ENCODE measurements at places on chromosomes 5 and 9.

- no peak for DNase-seq
Measured at GRCh38 chr5:148393390-148393741, 9.6 kb downstream of the FBXO38 start.

DNA sequence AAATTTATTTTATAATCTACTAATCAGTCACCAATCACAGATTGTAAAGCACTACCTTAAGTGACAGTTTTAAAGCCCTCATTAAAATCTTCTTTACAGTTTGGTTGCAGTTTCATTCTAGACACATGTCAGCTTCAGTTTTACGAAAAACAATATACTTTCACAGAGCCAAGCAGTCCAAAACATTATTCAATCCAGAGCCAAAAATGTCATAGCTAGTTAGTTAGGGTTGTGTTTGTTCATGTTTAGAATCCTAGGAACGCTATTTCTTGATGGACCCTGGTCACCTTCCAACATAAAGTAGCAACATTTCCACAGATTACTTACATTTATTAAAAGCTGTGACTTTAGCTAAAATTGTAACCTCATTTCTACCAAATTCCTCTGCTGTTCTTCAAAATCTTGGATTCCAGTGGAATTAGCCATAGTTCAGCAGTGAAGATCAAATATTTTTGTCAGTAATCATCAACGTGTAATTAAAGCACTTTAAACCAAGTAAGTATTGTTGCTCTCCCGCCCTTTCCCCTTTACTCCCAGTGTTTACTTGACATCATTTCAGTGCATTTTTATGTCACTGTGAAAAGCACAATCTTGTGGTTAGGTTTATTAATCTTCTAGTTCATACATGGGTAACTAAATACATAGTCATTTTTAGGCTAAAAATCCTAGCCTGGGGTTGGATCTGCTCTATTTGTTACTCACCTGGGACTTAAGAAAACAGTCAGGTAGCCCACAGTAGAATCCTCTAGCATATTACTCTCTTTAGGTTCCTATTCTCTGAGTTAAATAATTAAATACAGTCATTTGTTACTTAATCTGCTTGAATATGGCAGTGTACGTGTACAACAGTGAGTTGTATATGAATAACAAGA is 74.3 kb downstream of the NIPBL start:
- DNase-seq, result no peak

DNA sequence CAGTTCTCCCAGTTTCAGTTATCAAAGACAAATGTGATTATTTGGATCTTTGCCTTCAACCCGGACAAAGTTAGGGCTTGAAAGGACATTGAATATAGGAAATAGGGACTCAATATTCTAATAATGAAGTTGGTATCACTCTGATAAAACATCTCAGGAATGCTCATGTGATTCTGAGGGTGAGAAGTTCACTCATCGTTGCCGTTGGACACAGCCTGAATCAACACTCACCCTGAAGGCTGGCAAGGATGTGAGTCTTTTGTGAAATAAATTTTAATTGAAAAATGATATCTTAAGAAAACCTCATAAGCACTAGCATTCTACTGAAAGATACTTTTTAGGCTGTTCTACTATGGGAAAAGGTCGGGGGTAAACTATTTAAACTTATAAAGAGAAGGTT is 44.8 kb upstream of the C9orf72 start:
- no peak for DNase-seq

GRCh38 chr5:72498284-72498683 is 8.9 kb downstream of the ZNF366 start:
- no peak for DNase-seq

DNA sequence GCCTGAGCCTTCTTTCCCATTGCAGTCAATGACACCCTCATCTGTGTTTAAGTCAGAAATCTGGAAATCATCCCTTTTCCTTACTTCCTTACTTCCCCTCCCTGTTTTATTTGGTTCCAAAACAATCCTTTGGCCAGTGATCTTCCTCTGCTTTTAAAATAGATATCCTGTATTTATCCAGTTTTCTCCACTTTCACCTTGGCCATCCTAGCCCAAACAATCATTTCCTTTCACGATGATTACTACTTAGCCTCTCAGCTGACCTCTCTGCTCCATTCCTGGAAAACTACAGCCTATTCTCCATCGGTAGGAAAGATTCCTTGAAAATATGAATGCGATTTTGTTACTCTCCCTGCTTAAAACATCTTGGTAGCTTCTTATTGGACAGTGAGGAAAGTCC is 565.4 kb downstream of the TLR4 start:
- DNase-seq, result no peak

- no peak for DNase-seq
Measured at GRCh38 chr5:177592905-177593304, 902 bp downstream of the TMED9 start.

DNA sequence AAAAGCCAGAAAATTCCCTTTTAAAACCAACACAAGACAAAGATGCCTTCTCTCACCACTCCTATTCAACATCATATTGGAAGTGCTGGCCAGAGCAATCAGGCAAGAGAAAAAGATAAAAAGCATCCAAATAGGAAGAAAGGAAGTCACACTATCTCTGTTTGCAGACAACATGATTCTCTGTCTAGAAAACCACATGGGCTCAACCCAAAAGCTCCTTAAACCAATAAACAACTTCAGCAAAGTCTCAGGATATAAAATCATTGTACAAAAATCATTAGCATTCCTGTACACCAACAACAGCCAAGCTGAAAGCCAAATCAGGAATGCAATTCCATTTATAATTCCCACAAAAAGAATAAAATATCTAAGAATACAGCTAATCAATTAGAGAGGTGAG is 112.0 kb downstream of the ADAMTSL1 start:
- DNase-seq, result no peak

DNA sequence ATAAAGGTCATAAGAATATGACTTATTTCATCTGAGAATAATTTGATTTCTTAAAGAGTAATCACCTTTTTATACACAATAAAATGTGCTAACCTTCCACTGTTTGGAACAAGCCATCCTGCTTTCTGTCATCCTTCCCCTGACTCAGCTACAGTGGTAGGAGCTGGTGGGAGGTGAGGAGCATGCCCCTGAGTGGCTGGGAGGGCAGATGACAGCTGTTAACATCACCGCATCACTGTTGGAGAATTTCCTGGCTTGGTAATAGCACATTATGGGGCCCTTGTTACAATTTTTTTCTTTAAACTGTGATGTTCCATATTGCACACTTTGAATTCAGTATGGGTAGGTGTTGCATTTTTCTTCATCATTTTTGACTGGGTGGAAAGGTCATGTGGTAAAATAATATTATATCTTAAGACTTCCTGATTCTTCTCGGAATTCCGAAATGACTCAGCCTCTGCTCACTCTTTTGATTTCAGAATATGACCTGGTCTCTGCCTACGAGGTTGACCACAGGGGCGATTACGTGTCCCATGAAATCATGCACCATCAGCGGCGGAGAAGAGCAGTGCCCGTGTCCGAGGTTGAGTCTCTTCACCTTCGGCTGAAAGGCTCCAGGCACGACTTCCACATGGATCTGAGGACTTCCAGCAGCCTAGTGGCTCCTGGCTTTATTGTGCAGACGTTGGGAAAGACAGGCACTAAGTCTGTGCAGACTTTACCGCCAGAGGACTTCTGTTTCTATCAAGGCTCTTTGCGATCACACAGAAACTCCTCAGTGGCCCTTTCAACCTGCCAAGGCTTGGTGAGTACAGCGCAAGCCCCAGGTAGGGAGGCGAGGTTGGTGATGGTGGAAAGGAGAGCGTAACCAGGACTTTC is 5.8 kb downstream of the ADAMTS16 start:
- DNase-seq, result no peak

DNA sequence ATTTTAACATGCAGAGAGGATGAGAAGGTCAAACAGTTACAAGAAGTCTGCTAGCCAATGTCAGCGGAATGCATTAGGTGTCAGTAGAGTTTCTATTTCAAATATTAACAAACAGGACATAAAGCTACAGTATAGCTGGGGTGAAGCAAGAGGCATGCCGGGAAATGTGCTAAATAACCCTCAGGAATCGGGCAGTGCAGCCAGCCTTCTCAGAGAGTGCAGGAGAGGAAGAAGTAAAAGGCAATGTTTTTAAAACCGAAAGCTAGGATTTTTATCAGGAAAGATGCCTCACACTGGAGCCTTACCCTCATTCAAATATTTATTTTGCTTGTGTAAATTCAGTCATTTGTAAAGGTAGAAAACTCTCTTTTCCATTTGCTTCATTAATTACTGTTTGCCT is 59.1 kb upstream of the SH3GL2 start:
- no peak for DNase-seq

DNA sequence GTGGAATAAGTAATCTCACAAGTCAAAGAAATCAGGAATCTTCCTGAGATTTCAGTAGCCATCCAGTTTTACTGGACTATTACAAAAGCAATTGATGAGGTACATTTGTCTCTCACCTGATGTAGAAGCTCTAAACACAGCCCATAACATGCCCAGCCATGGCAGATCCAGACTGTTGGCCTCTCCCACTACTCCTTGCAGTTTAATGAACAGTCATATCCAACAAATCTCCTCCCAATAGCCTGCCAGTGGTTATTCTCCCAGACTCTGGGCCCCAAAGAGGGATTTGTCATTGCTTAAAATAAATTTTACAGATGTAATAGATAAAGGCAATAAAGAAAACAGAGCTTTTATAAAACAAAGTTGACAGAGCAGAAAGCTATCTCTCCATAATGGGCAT is 80.8 kb downstream of the ZNF608 start:
- no peak for DNase-seq

GRCh38 chr5:80234116-80234948 is 21.5 kb downstream of the SERINC5 start:
- DNase-seq, result no peak

DNA sequence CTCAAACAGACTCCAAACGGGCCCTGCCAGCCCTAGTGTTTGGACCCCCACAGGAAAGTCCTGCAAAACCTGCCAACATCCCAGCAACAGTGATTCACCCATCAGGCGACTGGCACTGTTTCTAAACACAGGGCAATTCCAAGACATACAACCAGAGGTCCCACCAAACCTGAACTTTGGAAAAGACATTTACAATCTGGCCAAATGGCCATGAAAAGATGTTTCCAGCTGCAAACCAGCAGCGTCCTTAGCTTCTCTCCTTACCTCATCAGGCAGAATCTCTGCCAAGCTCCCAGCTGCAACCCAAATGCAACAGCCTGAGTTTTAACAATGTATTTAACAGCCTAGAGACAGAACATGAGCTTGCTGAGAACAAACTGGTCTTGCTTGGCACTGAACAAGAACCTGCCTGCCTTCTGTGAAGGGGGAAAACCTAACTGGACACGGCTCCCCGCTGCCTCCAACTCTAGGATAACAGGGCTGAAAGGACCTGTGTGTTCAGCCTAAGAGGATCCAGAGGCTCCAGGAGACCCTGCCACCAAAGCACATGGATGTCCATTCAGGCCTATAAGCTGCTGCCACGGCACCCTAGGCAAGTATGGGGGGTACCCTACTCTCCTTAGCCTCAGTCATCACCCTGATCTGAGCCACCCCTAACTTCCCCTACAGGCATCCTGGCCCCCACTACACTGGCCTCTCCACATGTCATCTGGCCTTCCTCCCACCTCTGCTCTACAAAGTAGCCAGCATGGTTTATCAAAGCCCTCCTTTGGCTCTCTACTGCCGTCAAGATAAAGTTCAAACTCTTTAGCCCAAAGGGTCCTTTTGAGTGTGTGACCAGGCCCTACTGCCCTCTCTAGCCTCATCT is 5.6 kb downstream of the P4HA2 start:
- no peak for DNase-seq

DNA sequence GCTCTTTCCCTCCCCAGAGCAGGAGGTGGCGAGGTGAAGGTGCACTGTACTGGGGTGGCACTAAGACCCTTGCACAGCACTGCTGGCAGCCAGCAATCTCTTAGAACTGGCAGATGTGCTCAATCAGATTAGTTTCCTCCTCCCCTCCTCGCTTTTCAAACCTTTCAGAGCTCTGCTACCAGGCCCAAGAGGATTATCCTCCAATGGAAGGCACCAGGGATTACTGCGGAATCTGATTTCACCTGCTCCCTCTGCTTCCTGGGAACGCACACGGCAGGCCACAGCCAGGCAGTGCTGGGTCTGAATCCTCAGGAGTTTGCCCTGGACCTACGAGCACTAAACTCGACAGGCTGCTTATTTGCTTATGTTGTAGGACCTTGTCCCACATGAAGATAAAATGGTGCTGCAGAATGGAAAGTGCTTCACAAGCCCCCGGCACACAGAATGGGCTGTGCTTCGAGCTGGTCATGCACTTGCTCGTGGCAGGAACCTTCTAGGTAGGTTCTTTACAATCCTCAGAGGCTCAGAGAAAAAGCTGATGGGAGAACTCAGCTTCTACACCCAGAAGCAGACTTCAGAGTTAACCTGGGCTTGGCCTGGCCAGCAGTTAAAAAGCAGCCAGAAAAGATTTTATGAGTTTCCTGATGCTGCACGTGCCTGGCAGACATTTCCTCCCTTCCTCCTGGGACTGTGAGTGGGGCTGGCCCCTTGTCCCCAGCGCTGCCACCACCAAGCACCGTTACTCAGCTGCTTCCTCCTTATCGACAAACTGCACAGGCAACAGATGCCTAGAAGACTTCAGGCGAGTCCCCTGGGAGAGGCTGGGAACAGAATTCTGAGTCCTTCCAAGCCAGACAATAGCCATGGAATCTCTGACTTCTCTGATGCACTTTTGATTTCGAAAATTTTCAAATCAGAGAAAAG is 33.1 kb downstream of the FABP6 start:
- DNase-seq, result no peak

DNA sequence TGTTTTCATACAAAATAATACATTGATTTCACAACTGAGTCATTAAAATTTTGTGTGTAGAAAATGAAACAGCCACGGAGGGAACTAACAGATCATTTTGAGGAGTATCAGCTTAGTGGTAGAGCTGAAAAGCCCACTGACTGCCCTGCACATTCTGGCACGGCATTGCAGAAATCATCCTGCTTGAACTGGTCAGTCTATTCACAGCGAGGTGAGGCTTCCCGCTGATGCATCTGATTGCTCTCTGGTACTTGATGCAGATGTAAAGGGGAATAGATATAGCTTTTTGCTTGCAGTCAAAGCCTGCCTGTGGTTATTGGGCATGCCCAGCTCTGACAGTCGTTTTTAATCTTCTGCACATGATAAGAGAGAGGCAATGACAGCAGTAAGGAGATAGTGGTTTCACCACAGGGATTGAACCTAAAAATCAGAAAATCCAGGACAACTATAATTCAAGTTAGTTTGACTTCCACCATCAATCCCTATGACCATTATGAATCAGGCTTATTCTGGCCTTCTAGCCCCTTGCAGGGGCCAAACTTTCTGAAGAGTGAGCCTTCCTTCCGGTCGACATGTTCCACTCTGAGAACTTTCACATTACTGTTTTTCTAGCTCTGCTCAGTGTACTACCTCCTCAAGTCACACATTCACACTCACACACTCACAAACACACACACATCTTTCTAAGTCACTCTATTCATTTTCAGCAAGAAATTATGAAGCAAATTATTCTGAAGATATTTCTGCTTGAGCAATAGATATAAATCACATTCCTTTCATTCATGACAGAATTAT is 782.8 kb upstream of the NUDT12 start:
- DNase-seq, result no peak

DNA sequence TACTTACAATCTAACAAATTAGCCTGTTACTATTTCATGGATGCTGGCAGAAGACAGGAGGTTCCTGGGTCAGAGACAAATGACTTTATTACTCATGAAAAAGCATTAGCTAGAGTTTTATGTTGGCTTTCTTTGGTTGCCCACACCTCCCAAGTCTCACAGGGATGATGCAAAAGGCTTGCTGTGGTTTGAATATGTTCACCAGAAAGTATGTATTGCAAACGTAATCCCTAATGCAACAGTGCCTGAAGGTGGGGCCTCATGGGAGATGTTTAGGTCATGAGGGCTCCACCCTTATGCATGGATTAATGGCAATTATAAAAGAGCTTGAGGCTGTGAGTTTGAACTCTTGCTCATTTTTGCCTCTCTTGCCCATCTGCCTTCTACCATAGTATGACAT is 28.5 kb downstream of the DPYSL3 start:
- DNase-seq, result no peak

- no peak for DNase-seq
Measured at GRCh38 chr5:20556115-20556763, 568.2 kb upstream of the CDH18 start.
